Activated CD8-positive, alpha-beta memory T cell treated with anti-CD3 and anti-CD28 coated beads, Interleukin-2, amount 10 ng/mL, durations not matched to agents 7 days and 5 days (primary cell): ENCODE measurements at places on chromosomes 6 and 20.

GRCh38 chr6:142300758-142301650 is 803 bp upstream of the ADGRG6 start:
- no peaks in the 10 kb centered on the region for H3K36me3 ChIP-seq
- DNase-seq: no peak
- peaks cover 8% of the 10 kb centered on the region for H3K4me1 ChIP-seq
- peaks cover 41% of the 10 kb centered on the region for H3K27me3 ChIP-seq

GRCh38 chr6:119294984-119295383 is 54.6 kb downstream of the MAN1A1 start:
- H3K27ac ChIP-seq: peak overlapping the region; percentile 84
- peaks cover 31% of the 10 kb centered on the region for H3K4me1 ChIP-seq
- H3K27me3 ChIP-seq: no peaks in the 10 kb centered on the region

DNA sequence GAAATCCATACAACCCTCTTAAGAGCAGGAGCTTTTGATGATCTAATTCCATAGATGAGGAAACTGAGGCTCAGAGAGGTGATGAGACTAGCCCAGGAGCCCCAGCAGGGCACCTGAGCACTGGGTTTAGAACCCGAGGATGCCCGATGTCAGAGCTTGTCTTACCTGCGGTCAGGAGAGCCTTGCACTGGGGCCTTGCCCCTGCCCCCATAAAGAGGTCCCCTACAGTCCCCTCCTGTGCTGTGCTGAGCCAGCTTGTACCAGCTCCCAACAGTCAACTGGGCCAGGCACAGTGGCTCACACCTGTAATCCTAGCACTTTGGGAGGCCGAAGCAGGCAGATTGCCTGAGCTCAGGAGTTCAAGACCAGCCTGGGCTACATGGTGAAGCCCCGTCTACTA is 58.6 kb downstream of the RIPOR3 start:
- no peaks in the 10 kb centered on the region for H3K36me3 ChIP-seq
- no peaks in the 10 kb centered on the region for H3K4me1 ChIP-seq
- H3K27me3 ChIP-seq: no peaks in the 10 kb centered on the region
- no peak overlapping the region for H3K4me3 ChIP-seq
- DNase-seq: no peak
- H3K27ac ChIP-seq: no peak overlapping the region

GRCh38 chr20:61662968-61663331 is 402.7 kb downstream of the TAF4 start:
- H3K4me3 ChIP-seq: no peak overlapping the region
- no peak for DNase-seq
- no peaks in the 10 kb centered on the region for H3K4me1 ChIP-seq
- no peaks in the 10 kb centered on the region for H3K27me3 ChIP-seq
- no peaks in the 10 kb centered on the region for H3K36me3 ChIP-seq
- H3K27ac ChIP-seq: no peak overlapping the region
